ENCODE measurements at places on chromosomes 4 and X.

DNA sequence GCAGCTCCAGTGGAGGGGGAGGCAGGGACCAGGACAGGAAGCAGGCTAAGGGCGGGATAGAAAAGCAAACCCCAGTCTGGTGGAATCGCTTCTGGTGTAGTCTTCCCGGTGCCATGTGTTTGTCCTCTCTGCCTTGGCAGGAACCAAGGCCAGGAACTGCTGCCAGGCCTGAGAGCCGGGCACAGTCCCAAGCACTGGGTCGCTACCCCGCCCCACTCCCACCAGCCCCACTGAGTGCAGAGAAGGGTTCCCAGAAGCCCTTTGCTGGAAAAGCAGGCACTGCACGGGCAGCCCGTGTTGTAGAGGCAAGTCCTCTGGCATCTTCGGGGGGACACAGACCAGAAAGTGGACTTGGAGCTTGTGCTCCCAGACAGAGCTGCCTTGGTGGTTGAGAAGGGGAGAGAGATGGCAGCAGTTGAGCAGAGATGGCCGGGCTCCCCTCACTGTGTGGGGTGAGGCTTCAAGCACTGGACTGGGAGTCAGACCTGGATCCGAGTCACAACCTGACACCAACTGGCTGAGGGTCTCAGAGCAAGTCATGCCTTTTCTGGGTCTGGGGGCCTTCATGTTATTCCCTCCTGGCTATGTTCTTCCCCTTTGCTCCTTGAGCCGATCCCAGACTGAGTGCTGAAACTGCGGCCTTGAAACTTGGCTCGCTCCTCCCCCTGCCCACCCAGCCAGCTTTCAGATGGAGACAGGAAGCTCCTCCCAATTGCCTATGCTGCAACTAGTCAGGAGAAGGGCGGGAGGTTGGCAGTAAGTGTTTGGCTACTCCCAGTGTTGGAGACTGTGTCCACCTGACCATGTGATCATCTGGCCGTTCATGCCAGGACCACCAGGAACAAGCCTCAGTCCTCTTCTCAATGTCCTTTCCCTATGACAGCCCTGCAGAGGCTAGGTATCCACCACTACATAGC lies 59.7 kb upstream of the MTM1 start:
- no peaks in the 10 kb centered on the region for H3K36me3 ChIP-seq
- no peak for DNase-seq
- H3K4me3 ChIP-seq = no peak overlapping the region
- H3K27me3 ChIP-seq = no peaks in the 10 kb centered on the region
- H3K27ac ChIP-seq = no peak overlapping the region

- H3K27me3 ChIP-seq = peaks cover 1% of the 10 kb centered on the region
- H3K4me1 ChIP-seq = no peaks in the 10 kb centered on the region
- no peak overlapping the region for H3K27ac ChIP-seq
- no peak overlapping the region for H3K4me3 ChIP-seq
- no peaks in the 10 kb centered on the region for H3K36me3 ChIP-seq
These were observed 94.8 kb downstream of the ARSJ start for GRCh38 chr4:113884655-113885054.

GRCh38 chr4:67580577-67580976 lies 22.1 kb downstream of the STAP1 start:
- no peak overlapping the region for H3K4me3 ChIP-seq
- no peak for DNase-seq
- peak overlapping the region; percentile 82 for H3K27ac ChIP-seq
- peaks cover 58% of the 10 kb centered on the region for H3K36me3 ChIP-seq
- H3K4me1 ChIP-seq = peaks cover 43% of the 10 kb centered on the region
- no peaks in the 10 kb centered on the region for H3K27me3 ChIP-seq

GRCh38 chr4:65014078-65014477 lies 604.8 kb upstream of the TECRL start:
- DNase-seq = no peak
- H3K36me3 ChIP-seq = no peaks in the 10 kb centered on the region
- H3K27me3 ChIP-seq = no peaks in the 10 kb centered on the region

DNA sequence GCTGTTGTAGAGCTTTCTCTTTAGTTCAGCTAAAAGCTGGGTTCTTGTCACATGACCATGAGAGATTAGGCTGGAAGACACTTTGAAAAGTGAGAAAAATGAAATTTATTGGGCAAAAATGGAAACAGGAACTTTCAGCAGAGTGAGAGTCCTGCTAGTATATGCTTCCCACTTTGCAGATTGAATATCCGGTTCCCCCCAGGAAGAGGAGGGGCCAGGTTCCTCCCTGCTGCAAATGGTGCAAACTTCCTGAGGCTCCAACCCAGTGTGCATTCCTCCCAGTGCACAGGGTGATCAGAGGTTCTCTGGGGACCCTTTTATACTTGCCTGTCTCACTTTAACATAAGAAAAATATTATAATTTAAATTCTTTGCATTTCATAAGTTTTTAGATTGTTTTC lies 119.9 kb upstream of the SPIN4 start:
- no peak for DNase-seq
- H3K27me3 ChIP-seq = no peaks in the 10 kb centered on the region
- no peaks in the 10 kb centered on the region for H3K4me1 ChIP-seq
- H3K36me3 ChIP-seq = peaks cover 9% of the 10 kb centered on the region
- H3K27ac ChIP-seq = no peak overlapping the region

- no peak overlapping the region for H3K27ac ChIP-seq
- no peak overlapping the region for H3K4me3 ChIP-seq
- DNase-seq = no peak
- H3K36me3 ChIP-seq = peaks cover 4% of the 10 kb centered on the region
These were observed 59.3 kb upstream of the MAGED1 start for GRCh38 chrX:51834076-51834475.

GRCh38 chr4:80138551-80139538 lies 58.5 kb upstream of the PRDM8 start:
- peaks cover 59% of the 10 kb centered on the region for H3K4me1 ChIP-seq
- H3K4me3 ChIP-seq = peak overlapping the region; percentile 36

DNA sequence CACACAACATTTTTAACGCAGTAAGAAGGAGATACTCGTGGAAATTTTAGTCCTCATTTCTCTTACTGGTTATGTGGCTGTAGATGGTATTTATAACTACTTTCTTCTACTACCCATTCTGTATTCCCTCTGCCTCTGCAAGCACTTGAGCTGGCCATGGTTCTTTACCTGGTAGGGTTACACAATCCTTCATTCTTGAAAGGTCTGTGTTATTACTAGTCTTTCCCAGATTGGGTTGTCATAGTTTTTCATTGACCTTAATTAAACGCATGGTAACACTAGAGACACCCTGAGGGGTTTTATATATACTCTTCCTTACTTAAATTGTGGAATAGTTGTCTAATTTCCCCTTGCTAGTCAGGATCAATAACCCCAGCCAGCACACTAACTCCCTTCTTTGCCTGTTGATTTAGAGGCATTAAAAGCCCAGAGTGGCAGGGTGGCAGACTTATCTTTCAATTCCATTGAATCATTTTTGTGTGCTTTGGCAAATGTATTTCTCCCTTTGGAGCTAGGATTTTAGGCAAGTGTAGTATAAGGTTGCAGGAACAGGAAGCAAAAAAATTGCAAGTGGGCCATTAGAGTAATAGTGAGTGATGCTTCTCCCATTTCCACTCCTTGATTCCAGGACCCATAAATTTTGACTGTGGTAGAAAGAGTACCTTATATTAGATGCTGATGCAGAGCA lies 113.6 kb upstream of the EMCN start:
- no peaks in the 10 kb centered on the region for H3K27me3 ChIP-seq
- H3K4me3 ChIP-seq = no peak overlapping the region
- no peak for DNase-seq
- H3K4me1 ChIP-seq = no peaks in the 10 kb centered on the region
- no peak overlapping the region for H3K27ac ChIP-seq

GRCh38 chr4:43990551-43990950 lies 458.1 kb downstream of the KCTD8 start:
- DNase-seq = no peak
- H3K36me3 ChIP-seq = no peaks in the 10 kb centered on the region
- no peak overlapping the region for H3K4me3 ChIP-seq
- H3K4me1 ChIP-seq = no peaks in the 10 kb centered on the region
- no peak overlapping the region for H3K27ac ChIP-seq
- H3K27me3 ChIP-seq = no peaks in the 10 kb centered on the region

DNA sequence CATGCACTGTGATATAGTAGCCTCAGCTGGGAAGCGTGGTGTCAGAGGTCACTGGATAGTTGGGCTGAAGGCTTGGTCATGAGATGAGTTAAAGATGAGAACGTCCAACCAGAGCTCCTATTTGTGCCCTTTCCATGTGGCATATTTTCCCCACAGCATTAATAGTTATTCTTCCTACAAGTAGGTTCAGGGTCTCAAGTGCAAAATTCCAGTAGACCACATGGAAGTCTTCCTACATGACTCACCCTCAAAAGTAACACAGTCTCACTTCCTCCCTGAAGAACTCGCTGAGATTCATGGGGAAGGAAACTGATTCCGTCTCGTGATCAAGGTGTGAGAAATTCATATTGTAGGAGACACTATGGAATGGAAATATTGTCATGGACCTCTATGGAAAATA lies 1212.5 kb upstream of the PRKX start:
- no peaks in the 10 kb centered on the region for H3K4me1 ChIP-seq
- H3K27me3 ChIP-seq = no peaks in the 10 kb centered on the region
- H3K27ac ChIP-seq = no peak overlapping the region
- no peak for DNase-seq
- no peaks in the 10 kb centered on the region for H3K36me3 ChIP-seq
